ENCODE measurements at places on chromosomes 16 and 17.

DNA sequence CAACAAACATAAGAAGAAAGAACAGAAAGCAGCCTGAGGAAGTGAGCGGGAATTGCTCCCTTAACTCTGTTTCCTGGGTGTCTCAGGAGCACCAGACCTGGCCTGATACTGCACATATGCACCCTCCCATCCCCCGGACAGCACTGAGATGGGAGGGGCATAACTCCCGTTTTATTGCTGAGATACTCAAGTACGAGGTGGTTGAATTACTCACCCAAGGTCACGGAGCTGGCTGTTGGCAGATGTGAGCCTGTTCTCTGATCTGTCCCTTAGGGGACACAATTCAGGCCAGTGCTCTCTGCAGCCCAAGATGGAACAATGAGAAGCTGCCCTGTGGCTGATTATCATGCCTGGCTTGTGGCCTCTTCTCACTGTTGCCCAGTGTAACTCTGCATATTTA is 9.1 kb upstream of the MED9 start:
- no peak for DNase-seq

- DNase-seq: no peak
These were observed 60.1 kb downstream of the TK2 start for GRCh38 chr16:66489818-66490217.

GRCh38 chr17:34798581-34798980 is 162.7 kb downstream of the CCT6B start:
- DNase-seq: no peak

DNA sequence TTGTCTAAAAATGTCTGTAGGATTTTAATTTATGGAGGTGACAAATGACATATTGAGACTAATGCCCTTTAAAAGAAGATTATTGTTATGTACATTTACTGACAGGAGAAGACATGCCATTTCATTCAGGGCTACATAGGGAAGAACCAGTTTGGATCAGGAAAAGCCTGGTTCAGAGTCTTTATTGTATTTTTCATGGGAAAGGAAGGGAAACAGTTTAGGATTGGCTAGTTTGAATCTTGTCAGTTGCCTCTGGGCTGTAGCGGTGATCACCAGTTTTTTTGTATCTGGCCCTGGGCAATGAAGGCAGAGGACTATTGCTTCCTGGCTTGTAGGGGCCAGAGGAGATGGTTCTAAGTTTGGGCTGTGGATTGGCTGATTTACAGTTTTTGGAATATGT is 31.8 kb downstream of the NSRP1 start:
- DNase-seq: no peak

DNA sequence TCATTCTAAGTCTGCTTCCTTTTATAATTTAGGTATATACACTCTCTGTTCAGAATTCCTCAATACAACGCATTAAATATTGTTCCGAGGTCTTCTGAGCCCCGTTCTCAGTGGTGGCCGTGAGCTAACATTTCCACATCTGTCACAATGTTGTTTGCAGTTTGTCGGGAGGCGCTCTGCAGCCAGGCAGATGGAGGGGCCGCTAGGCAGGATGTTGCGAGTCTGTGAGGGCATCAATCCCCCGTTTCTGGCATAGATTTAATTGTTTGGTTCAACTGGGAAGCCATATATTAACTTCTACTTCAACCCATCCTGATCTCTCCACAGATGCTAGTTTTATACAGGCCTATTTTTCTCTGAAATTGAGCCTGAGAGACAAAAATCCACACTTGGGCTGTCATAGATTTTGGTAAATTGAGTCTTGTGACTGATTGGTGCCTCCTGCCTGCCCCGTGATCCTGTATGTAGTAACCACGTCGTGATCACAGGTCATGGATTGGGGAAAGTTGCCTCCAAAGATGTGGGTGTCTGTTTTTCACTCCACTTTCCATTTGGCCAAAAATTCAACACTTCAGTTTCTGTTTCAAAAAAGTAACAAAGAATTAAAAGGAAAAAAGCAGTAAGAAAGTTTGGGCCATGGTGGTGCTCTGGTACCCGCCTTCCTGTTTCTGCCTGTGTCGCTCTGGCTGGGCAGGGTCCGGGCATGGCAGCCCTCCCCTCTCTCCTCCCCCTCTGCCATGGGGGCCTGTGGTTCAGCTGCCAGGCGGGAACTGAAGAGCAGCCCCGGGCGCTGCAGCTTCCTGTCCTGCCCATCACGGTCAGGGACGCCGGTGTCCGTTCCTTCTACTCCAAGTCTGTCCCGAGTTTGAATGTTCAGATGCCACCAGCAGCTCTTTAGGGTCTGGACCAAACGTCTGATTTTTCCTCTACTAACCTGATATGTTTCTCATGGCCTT is 41.5 kb downstream of the RPTOR start:
- no peak for DNase-seq

GRCh38 chr16:22874394-22874793 is 60.4 kb downstream of the HS3ST2 start:
- no peak for DNase-seq

DNA sequence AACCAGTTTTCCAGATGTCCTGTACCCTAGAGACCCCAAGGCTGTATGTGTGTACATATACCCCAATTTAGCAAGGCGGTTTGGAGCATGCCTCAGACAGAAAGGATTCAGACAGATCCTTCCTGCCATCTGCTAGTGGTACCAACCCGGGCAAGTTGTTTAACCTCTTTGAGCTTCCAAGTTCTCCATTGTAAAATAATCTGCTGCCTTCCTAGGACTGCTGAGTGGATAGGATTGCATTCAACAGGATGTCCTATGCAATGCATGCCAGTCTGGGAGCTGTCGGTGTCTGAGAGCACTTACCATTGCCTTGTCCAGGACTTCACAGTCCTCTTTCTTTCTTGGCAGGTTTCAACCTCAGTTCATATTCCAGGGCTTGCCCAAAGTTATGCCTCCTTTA is 1.9 kb downstream of the CDH13 start:
- DNase-seq: no peak

All from effector memory CD8-positive, alpha-beta T cell (primary cell).